NT2/D1 (cell line): ENCODE measurements at places on chromosomes 6 and 20.
A peak's percentile ranks its signal among the peaks of the same experiment; 100 is the strongest.

DNA sequence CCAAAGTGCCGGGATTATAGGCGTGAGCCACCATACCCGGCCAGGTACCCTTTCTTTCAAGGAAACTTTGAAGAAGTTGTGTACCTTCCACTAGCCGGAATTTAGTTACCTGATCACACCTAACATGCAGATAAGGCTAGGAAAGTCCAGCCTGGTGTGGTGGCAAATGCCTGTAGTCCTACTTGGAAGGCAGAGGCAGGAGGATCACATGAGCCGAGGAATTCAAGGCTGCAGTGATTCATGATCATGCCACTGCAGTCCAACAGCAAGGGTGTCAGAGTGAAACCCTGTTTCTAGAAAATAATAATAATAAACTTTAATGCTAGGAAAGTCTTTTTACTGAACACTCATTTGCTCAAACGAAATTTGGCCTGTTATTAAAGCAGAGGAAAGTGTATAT is 21.0 kb downstream of the NFYA start:
- DNase-seq = no peak

DNA sequence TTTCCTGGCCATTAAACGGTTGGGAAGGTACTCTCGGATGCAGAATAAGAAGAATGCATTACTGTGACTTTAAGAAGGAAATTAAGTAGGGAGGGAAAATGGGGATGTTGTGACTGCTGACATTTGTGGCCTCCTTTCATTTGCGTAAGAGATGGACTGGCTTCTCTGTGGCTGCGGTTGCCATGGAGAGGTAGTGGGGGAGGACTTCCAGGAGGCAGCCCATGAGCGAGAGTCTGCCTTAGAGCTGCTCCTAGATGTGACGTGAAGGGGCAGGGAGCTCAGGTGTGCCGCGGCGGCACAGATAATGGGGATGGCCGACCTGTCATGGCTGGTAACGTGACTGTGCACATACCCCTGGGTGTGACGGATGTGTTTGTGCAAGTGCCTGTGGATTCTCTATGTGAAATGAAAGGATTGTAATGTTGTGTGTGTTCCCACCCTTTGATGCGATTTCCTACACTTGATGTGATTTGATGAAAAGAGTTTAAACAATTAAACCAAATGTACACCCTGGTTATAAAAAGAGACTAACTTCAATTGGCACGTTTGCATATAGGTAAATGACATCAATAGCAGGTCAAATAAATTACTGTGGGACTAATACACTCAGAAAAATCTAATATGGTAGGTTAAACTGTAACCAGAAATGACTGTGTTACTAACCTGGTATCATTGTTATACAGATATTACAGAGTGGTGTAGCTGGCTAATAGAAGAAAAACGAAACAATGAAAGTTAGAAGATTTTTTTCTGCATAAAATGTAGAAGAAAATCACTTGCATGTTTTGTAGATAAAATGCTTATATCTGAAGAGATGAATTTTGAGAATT is 48.9 kb downstream of the HIVEP1 start:
- DNase-seq = peak; percentile 57

- no peak for DNase-seq
Measured at GRCh38 chr6:24949020-24949569, 13.3 kb upstream of the RIPOR2 start.

- no peak for DNase-seq
Measured at GRCh38 chr6:16198061-16198705, 40.2 kb upstream of the GMPR start.

- DNase-seq = no peak
Measured at GRCh38 chr6:157014871-157015270, 237.7 kb downstream of the ARID1B start.

GRCh38 chr6:37705239-37706051 is 7.8 kb upstream of the MDGA1 start:
- peak; percentile 61 for DNase-seq

GRCh38 chr20:51003753-51004152 is 19.2 kb downstream of the KCNG1 start:
- no peak for DNase-seq

DNA sequence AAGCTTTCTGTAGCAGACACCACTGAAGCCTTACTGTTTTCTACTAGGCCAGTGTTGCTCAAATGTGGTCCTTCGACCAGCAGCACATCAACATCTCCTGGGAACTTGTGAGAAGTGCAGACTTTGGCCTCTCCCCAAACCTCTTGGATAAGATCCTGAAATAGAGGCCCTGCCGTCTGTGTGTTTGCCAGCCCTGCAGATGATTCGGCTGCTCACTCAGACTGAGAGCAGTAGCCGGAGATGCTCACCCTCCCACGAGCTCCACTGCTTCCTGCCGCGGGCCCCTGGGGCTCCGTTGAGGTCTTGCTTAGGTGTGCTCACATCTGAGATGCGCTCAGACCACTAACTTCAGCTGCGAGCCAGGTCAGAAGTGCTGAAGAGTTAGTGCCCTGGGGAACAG is 129.5 kb upstream of the SSTR4 start:
- no peak for DNase-seq
